CD4-positive, alpha-beta T cell treated with Interleukin-17A for 4 hours (primary cell): ENCODE measurements at places on chromosomes 1 and 21.

- no peak for DNase-seq
These were observed 70.4 kb upstream of the ABCG1 start for GRCh38 chr21:42148584-42148983.

GRCh38 chr1:180183426-180183825, 28.8 kb downstream of the QSOX1 start:
- DNase-seq, result no peak

GRCh38 chr1:215793180-215793579, 226.1 kb downstream of the KCTD3 start:
- DNase-seq, result no peak

DNA sequence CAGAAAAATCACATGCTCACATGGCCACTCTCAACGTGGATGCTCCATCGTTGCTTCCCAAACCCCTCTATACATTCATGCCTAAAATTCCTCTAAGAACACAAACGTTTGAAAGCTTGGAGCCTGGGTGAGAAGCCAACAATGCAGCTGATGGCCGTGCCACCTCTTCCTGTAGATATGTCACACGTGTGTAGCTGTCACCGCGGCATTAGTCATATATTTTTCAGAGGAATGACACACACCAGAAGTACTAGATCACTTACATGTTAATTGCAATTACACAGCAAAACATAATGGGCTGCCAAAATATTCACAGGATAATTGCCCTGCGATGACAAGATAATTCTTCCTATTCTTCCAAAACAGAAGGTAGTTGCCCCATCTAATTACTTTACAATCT, 112.7 kb upstream of the BACE2 start:
- no peak for DNase-seq

- no peak for DNase-seq
These were observed 12.8 kb upstream of the PHC2 start for GRCh38 chr1:33443705-33444180.

DNA sequence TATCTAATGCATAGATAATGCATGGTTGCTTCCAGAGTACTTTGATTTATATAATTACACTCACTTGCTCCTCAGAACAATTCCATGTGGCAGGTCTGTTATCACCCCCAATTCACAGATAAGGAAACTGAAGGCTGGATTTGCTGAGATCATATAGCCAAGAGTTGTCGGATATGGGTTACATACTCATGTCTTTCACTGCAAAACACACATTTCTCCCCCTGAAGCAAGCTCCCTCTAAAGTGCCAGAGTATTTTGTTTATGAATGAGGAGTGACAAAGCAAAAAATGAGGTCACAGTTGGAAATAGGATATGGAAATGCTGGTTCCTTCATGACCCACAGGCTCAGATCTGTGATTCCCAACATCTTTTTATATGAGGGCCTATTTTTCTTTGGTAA, 134.2 kb downstream of the ROR1 start:
- DNase-seq, result no peak

DNA sequence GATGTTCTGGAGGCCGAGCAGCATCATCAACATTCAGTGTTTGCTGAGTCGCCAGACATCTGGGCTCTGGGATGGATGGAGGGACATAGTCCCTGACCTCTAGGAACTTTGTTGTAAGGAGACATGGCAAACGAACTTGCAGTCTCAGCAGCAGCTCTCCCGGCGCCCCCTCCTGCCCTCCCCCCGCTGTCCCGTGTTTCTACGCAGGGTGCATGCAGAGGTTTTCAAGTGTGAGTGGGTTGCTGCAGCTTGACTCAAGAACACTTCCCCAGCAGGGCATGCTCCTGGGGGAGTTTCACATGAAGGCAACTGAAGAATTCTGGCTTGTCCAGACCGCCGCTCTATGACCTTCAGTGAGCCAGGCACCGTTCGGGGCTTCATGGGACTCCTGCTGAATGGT, 121.9 kb downstream of the CAMTA1 start:
- DNase-seq, result no peak

DNA sequence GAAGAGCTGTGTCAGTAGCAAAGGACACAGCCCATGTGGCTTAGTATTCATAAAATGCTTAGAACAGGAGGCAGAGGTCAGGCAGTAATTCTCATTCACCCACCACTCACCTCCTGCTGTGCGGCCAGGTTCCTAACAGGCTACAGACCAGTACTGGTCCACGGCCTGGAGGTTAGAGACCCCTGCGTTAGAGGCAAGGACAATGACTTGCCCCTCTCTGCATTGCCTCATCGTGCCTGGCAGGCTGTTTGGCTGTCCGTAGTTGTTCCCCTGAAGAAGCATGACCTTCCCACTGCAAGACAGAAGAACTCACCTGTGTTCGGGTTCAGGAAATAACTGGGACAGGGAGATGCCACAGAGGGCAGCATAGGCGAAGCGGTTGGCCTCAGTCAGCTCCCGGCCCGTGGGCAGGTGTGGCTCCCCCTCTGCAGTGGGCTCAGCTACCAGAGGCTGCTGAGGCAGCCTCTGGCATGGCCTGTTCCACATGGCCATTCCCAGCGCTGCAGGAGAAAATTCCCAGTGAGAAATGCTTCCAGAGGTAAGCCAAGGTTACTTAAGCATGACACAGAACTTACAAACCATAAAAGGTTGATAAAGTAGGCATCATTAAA, 19.3 kb downstream of the TMCO4 start:
- no peak for DNase-seq

DNA sequence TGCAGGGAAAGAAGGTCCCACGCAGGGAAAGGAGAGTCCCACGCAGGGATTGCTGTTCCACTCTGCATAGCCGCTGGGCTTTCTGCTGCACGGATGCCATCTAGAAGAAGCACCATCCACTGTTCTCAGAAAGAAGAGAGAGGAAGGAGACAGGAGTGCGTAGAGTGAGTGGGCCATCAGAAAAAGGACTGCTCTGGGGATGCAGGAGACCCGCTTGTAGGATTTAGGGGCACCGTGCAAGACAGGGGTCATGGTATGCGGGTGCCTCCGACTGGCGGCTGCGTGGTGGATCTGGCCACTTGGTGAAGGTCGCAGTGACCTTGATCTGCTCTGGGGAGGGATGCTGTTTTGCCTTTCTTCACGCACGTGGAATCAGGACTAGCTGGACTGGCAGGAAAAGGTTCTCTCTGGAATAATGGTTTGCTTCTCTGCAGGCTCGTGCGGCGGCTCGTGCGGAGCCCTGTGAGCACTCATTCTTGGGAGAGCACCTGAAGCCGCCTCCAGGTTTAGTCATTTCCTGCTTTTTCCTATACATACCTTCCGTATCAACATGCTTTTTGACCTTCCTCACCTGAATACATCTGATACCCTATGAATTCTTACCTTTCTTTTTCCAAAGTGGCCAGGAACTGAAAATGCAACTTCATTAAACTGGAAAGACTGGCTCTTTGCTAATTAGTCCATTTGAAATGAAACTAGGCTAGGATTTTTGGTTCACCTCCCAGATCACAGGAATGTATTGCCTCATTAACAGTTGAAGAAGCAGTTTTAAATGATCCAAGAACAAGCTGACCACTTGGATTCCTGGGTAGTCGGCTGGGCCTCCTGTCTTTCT, 181.6 kb downstream of the KIF26B start:
- no peak for DNase-seq

DNA sequence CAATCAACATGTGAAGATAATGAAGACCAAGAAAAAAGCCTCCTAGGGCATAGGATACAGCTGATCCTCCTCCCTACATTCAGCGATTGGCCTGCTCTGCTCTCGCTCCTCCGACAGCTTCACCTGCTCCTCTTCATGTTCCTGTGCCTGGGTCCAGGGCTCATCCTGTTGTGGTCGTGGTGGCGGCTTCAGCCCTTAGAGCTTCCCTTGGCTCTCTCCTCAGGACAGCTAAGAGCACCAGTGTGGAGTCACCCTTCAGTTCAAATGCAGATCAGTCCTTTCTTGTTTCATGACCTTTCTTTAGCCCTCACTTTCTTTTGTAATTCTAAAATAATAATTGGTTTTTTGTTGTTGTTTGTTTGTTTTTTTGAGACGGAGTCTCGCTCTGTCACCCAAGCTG, 18.7 kb downstream of the CNN3 start:
- no peak for DNase-seq

DNA sequence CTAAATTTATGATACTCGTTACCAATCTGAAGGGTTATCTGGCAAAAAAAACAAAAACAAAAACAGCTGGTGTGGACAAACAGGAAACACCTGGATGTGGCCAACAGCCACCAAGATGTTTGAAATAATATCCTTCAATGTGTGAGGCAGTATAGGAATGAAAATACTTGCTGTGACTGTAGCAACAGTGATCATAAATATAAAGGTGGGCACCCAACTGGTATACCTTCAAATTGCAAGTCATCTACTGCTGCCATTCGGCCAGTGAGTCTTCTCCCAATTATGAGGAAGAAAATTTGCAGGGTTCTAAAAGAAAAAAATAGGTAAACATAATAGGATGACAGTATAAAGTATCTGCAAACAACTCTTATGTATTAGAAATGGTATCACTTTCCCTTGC, 916 bp downstream of the YIPF1 start:
- DNase-seq, result no peak

DNA sequence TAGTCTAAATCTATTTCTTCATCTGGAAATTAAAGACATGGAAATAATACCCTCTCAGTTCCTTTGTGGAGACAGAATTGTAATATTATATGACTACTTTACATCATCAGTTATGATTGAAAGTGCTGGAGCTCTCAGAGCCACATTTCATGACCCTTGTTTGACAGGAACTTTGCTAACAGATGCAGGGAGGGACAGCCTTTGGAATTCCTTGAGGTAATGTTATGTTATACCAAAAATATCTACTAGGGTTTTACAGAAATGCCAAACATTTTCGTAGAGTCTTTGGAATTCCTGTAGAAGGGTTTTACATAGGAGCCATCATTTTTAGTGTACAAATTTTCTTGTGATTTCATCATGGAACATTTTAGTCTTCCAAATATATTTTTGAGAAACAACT, 57.4 kb upstream of the ADAMTS5 start:
- no peak for DNase-seq

DNA sequence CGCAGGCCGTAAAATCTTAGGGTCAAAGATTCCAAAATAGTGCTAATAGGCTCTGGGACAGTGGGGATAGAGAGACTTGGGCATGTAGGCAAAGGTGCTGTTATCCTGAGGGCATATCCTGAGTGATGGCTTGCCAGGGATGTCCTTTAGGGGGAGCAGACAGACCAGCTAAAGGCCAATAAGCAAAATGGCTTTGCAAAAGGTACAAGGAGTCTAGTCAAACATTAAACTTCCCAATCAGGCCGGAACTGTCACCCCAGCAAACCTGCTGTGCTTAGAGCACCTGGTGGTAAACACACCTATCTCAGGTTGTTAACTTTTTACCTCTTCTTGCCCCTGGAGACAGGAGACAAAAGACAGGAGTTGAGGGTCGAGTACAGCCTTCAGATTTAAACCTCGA, 49.1 kb downstream of the TRABD2B start:
- no peak for DNase-seq

GRCh38 chr21:41729701-41730366, 37.0 kb downstream of the RIPK4 start:
- DNase-seq, result no peak

GRCh38 chr1:166905136-166905535, 29.1 kb upstream of the TADA1 start:
- no peak for DNase-seq

GRCh38 chr1:229991724-229992333, 75.2 kb upstream of the GALNT2 start:
- no peak for DNase-seq

DNA sequence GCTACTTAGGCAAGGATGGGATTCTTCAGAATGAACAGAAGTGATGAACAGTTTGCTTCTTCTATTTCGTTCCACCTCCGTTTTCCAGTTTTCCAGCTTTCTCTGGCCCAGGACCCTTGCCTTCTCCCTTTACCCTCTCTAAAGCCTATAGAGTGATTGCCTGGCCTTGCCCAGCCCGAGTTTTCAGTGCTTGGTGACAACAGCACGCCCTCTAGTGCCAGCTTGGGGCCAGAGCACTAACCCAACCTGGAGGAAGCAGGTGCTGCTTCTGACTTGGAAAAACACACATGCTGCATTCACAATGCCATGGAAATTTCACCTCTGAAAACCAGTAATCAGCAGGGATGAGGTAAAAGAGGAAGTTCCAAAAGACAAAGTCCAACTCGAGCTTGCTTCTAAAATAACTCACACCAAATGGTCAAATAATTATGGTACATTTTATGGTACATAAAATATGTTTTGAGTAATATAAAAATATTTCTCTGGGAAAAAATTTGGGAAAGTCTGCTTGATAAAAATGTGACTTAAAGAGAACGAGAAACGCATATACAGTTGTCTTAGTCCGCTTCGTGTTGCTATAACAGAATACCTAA, 26.1 kb downstream of the UBE2T start:
- peak; percentile 80 for DNase-seq

DNA sequence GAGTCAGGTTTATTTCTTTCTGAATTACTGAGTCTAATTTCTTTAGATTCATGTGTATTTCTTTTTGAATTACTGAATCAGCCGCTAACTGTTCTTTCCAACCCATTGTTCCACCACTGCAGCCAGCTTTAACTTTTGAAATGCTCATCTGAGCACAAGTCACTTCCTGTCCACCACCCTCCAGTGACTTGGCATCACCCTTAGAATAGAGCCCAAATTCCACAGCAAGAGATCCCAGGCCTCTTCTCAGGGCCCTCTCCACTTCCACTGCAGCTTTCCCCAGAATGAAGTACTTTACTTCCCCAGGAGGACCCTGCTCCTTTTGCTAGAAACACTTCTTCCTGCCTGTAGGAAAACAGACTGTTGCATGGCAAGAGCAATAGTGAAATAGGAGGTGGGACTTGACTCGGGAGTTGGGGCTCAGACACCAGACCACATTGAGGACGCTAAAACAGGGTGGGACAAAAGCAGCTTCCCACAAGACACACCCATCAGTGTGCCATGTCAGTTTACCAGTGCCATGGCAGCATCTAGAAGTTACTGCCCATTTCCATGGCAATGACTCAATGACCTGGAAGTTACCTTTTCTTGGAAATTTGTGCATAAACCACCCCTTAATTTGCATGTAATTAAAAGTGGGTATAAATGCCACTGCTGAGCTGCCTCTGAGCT, 56.5 kb upstream of the ADAR start:
- no peak for DNase-seq

GRCh38 chr1:10177876-10178275, 32.5 kb upstream of the KIF1B start:
- no peak for DNase-seq

DNA sequence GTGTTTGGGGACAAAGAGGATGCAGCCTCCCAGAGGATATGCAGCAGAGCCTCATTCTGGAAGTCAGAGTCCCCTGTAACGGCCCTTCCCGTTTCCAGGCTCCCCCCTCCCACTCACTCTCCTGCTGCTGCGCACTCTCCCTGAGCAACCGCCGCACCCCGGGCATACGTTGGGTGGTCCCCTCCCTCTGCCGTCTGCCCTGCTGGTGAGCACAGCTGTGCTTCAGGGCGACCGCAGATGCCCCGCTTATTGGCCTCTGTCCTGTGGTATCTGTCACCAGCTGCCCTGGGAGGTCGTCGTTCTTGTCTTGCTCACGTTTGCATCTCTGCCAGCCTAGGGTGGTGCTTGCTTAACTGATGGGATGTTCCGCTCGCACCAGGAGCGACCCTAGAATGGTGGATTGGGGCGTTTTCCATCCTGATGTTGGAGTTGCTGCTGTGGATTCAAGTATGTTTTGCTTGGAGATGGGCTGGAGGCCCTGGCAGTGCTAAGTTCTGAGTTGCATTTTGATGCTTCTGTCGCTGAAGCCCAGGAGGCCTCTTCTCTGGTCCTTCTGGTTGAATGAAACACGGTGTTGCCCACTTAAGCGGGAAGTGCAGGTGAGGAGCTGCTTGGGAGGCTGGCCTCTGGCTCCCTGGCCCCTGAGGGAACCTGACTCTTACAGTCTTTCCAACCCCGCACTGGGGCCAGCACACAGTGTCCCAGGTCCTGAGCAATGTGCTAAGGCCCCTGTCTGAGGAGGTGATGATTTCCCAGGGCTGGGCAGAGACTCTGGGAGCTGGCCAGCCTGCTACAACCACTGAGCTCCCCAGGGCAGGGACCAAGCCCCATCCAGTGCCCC, 3.2 kb downstream of the TMEM201 start:
- no peak for DNase-seq
